Natural killer cell treated with Interleukin-12 subunit alpha and Interleukin-12 subunit beta and Interleukin-15 and Interleukin-18, amount 100 ng/mL, for 72 hours (primary cell): ENCODE measurements at places on chromosomes 7 and 10.
A peak's percentile ranks its signal among the peaks of the same experiment; 100 is the strongest.

DNA sequence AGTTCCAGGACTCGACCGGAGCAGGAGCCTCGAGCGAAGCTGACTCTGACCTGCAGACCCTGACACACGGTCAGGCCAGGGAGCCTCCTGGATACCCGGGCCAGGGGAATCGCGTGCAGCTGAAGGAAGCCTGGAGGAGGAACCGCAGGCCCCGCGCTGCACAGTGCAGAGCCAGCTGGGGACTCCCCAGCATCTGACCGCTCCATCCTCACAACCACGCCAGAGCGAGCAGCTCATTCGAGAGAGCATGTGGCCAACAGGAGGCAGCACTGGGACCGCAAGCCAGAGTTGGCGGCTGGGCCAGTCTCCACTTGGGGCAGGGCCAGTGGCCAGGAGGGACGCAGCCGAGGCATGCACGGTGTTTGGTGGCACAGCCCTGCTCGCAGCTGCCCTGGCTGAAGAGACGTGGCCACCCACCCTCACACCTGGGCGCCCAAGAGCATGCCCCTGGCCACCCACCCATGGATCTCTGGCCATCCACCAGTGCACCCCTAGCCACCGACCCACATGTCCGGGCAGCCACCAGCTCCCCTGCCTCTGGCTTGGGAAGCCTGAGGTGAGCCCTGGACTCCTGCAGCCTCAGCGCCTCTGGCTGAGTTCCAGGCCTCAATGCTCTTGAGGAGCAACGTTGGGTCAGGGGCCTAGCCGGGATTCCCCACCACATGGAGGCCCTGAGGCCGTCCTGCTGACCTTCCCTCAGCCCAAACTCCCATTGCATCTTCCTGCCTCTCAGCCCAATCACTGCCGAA lies 213.9 kb downstream of the ELFN1 start:
- no peak for DNase-seq

GRCh38 chr7:40403703-40404476 lies 269.1 kb downstream of the SUGCT start:
- DNase-seq: no peak

GRCh38 chr10:124496150-124496549 lies 34.5 kb downstream of the LHPP start:
- DNase-seq: no peak

- DNase-seq: peak; percentile 90
Measured at GRCh38 chr10:70575874-70576802, 26.4 kb downstream of the PRF1 start.

DNA sequence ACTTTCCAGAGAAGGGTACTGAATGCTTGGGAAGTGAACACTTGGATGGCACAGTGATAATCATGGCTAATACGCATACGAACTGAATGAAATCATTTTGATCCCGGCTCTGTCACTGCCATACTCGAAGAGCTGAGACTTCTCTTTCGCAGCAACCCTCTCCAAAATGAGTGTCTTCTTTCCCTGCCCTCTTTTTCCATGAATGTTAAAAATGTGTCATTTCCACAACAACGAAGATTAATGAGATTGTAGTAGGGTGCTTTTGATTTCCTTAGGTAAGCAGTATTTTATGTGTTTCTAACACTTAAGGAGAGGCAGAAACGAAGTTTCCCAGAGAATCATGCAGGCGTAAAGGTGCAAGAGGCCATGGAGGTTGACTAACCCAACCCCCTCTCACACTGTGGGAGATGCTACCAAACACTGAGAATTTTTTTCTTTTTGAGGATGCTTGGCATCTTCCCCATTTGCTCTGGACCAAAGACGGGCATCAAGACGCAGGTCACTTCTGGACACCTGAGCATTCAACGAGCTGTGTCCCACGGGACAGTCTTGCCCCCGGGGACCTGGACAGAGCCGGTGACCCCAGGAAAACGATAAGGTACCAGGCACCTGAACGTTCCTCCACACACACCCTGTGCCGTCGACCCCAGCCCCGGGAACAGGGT lies 823 bp downstream of the COPG2 start:
- no peak for DNase-seq

- DNase-seq: no peak
Measured at GRCh38 chr10:59891349-59891748, 15.0 kb downstream of the CCDC6 start.

GRCh38 chr7:75691793-75692543 lies 46.8 kb downstream of the HIP1 start:
- DNase-seq: no peak

- no peak for DNase-seq
Measured at GRCh38 chr7:95470452-95470851, 15.3 kb upstream of the ASB4 start.

DNA sequence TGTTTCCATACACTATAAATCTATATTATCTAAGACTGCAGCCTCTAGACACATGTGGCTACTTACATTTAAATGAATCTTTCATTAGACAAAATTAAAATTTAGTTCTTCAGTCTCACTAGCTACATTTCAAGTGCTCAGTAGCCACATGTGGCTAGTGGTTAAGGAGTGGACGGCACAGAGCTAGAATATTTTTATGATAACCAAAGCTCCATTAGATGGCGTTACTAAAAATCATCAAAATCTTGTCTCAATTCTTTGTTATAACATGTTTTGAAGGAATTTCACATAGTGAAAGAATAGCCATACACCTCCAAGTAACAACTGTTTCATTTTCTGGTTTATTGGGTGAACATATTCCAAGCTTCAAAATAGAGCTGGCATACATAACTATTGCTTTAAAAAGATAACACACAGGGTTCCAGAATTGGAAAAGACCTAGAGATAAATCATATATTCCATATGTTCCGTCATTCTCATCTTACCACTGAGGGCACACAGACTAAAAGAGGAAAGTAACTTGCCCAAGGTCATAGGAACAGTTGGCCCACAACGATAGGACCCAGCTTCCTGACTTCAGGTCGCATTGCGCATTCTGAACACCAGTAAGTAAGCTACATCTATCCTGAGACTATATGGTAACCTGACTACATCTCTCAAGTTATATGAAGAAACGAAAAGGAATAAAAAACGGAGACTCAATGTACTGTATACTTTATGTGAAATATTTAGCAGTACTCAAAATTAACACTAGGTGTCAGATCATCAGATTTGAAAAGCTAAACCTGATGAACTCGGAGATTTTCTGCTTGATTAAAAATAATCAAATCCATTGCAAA lies 66.6 kb downstream of the CAV1 start:
- no peak for DNase-seq

DNA sequence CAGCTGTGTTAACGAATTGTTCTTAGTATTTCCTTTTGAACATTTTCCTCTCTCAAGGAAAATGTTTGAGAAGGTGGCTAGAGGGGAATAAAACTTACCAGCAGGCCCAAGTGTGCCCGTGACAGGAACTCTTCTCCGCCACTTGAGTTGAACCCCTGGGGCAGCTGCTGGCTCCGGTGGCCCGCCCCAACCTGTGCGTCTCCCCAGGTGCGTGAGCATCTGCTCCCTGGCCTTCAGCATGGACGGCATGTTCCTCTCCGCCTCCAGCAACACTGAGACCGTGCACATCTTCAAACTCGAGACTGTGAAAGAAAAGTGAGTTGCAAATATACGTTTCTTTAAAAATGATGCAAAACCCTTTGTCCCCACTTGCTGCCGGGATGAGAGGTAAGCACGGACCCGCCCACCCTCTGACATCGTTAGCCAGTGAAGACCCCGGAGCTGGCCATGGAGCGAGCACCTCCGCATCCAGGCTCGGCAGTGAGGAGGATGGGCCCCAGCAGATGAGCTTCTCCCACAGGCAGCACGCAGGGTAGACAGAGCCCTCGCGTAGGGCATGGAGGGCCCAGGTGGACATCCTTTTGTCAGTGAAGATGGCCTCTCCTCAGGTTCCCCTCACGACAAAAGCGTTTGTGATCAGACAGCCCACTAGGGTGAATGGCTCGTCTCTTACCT lies 35.7 kb downstream of the WIPI2 start:
- no peak for DNase-seq

DNA sequence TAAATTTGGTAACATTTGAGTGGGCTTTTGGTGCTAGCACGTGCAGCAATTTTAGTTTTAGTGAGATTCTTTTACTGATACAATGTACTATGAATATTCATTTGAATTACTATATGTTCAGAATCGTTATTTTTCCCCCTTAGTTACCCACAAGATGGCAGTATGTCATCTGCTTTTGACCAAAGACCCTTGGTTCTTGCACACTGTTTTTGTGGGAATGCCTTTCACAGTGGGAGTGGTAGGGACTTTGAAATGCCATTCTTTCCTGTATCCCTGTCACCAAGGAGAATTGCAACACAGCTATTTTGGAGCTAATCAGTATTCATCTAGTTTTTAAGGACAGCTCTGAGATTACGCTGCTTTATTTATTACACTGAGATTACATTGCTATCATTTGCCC lies 40.6 kb downstream of the SEC23IP start:
- DNase-seq: no peak

- no peak for DNase-seq
Measured at GRCh38 chr7:131747658-131748232, 191.3 kb upstream of the PODXL start.

- DNase-seq: no peak
Measured at GRCh38 chr10:130652544-130652943, 516.4 kb downstream of the GLRX3 start.

- DNase-seq: no peak
Measured at GRCh38 chr7:106779877-106780276, 85.2 kb upstream of the PIK3CG start.

GRCh38 chr7:39631736-39632308 lies 8.4 kb downstream of the RALA start:
- DNase-seq: no peak

- no peak for DNase-seq
Measured at GRCh38 chr10:77849039-77849664, 77.4 kb downstream of the DLG5 start.

- no peak for DNase-seq
Measured at GRCh38 chr7:142560166-142560565, 189.1 kb upstream of the PRSS1 start.

GRCh38 chr7:159218170-159218569 lies 73.5 kb upstream of the VIPR2 start:
- DNase-seq: no peak

DNA sequence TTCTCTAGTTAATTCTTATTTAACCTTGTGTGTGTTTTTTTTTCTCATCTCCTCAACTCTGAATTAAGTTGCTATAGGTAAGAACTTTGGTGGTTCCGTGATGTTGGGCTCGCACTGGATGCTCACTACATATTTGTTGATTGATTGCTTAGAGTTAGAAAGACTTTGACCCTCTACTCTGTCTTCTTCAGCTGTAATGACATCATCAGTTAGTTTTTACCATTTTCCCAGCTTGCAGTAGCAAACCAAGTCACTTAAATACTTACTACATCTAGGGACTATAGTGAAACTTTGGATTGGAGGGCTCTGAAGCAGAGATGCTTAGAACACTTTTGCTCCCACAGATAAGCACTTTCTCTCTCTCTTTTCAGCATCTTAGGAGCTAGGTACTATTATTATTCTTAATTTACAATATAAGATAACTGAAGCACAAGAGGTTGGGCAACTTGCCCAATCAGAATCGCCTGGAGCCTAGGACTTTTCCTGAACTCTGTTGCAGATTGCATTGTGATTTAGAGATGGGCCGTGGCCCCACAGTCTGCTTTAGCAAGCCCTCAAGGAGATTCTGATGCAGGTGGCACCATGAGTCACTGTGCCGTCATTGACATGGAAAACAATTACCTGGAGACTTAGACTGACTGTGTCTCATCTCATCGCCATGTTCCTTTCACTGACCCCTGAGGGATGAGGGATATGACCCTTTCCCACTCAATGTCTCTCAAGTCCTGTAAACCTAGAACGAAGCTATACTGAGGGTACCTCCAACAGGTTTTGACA lies 471.9 kb upstream of the PODXL start:
- DNase-seq: no peak

GRCh38 chr10:133444342-133445267 lies 9.1 kb upstream of the SCART1 start:
- no peak for DNase-seq

DNA sequence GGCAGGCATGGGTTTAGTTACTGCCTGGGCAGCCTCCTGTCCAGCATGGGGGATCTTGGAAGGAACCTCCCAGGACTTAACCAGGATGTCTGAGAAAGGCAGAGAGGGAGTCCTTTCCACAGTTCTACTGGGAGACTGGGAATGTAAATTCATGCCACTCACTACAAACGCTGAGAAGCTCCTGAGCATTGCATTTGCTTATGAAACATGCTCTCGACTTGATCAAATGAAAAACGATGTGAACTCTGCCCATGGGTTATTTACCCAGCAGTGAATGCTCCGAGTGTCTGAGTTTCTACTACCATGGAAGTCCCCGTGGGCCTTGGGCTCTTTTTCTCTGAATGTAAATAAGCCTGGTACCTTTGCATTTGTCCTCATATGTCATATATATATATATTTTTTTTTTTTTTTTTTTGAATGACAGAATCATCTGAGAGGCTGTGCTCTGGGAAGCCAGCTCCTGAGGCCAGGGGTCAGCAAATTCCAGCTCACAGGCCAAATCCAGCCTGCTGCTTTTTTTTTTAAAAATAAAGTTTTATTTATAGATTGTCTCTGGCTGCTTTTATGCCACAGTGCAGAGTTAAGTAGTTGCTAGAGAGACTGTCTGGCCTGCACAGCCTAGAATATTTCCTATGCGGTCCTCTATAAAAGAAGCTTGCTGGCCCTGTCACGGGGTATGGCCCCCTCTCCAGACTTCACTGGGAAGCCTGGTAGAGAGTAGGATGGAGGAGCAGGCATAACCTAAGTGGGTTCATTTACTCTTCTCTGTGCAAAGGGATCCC lies 21.4 kb upstream of the RAPGEF5 start:
- no peak for DNase-seq

DNA sequence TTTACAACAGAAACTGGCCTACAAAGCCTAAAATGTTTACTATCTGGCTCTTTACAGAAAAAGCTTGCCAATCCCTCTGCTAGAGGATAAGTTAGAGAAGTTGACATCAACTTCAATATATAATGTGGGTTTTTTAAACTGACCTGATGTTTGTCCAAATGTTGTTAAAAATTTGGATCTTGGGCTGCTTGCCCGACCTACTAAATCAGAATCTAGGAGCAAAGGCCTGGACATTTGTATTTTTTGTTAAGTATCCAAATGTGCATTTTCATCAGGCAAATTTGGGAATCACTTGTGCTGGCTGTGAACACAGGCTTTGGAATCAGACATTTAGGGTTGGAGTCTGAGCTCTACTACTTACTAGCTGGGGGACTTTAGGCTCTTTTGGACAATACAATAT lies 252.7 kb upstream of the CSTF2T start:
- no peak for DNase-seq
